ENCODE measurements at places on chromosomes 1 and 21.
A peak's percentile ranks its signal among the peaks of the same experiment; 100 is the strongest.

- peak; percentile 72 for DNase-seq
Measured at GRCh38 chr1:99548943-99549605, 96.8 kb upstream of the PALMD start.

DNA sequence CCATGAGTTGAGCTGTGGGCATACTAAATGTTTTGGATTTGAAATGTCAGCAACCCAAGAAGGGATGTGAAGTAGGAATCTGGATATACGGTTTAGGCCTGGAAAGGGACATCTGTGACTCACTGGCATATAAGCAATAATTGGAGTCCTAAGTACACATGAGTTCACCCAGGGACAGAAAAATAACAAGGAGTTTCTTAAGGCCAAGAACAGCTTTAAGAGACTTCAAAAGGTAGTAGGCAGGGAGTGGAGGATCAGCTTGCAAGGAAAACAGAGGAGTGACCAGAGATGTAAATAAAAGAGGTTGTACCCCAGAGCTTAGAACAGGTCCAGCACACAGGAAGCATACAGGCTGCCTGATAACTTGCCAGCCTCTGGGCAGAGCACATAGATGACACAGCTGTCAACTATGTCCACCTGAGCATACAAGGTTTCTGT lies 28.1 kb downstream of the TMEM50B start:
- DNase-seq: peak; percentile 14

- DNase-seq: peak; percentile 79
Measured at GRCh38 chr1:41608211-41608610, 123.7 kb upstream of the EDN2 start.

DNA sequence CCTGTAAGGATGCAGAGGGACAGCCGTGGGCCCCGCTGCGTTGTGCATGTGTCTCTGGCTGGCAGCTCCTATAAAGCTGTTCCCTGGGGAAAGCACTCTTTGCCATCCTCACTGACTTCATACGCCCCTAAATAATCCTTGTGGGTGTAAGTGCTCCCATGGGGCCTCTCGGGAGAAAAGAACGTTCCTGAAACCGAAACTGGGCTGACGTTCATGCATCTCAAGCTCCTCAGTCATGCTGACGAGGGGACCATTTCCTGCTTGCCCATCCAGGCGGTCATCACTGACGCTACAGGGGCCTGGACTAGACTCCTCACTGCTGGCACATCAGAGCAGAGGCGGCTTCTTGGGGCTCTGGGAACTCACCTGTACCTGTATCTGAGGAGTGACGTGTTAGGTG lies 73.1 kb upstream of the USP24 start:
- no peak for DNase-seq

DNA sequence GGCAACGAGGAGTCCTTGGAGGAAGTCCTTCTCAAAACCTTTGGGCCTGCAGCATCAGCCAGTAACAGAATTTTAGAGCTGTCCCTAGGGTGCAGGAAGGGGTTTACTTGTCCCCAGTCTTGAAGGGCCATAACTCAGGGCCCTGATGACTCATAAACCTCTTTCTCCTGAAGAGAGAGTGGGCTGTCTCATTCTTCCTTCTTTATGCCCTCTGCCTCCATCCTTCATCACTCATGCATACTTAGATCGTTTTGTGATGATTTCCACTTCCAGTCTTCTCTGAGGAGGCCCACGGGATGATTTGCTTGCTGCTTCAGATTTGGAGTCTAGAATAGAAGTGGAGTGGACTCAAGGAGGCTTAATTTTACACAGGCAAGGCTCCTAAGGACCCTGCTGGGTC lies 60.2 kb downstream of the NDUFS5 start:
- DNase-seq: peak; percentile 69
